Putamen (tissue), 1 donor: ENCODE measurements at places on chromosomes 5 and 9.

- DNase-seq: peak; percentile 49
Measured at GRCh38 chr5:56330806-56331205, 97.7 kb upstream of the ANKRD55 start.

DNA sequence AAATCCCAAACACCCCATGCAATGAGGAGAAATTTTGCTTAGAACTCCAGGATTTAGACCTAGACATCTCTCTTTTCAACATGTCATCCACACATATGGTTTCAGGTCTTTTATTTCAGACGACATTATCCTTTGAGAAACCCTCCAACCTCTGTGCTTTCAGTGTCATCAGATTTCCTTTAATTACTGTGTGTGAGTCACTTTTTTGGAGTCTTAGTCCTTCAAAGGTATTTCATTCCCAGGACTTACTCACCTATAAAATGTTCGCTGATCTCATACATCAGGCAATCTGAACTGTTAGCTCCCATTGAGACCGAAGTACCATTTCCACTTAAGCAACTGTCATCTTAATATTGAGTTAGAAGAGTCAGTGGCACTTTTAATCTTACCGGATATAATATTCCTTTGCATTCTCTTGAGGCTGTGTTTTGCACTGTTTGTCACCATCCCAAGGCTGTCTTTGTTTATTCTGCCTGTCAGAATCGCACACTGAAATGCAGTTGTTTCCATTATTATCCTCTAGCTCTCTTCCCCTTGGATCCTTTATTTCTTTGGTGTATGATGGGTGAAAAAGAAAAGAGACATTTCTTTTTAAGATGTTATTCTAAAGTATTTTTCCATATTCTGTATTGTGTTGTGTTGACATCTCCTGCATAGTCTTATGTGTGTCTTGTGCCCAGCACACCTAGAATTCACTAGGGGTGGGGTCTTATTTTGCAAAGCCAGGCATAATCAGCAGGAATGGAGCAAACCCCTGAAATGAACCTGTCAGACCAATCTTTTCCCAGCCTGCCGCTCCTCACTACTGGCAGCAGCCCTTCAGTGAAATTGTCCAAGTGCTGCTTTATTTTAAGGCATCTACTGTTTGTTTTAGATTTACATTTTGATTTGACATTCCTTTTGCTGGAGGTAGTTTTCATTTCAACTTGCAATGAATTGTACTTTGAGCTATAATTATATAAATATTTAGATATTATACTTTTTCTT is 155.4 kb downstream of the PAM start:
- DNase-seq: no peak

DNA sequence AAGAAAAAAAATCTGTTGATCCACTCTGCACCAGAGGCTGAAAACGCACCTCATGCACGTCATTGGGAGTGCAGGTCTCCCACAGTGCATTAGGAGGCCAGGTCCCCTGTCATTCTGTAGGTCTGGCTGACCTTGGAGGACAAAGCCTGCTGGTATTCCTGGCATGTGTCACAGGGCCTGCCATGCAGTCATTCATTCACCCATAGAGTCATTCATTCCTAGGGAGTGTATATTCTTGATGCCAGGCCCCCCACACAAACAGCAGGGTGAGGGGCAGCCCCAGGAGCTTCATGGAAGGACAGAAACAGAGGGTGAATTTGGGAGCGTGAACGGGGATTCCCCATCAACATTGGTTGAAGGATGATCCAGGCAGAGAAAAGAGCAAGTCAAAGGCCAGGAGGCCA is 2.2 kb downstream of the GBGT1 start:
- no peak for DNase-seq

GRCh38 chr9:27699621-27700020 is 126.3 kb upstream of the C9orf72 start:
- no peak for DNase-seq

GRCh38 chr9:20726144-20726543 is 42.1 kb downstream of the FOCAD start:
- peak; percentile 70 for DNase-seq

- no peak for DNase-seq
Measured at GRCh38 chr9:98415782-98416181, 160.3 kb upstream of the TBC1D2 start.

- DNase-seq: no peak
Measured at GRCh38 chr9:109037946-109038715, 24.8 kb upstream of the CTNNAL1 start.

- DNase-seq: no peak
Measured at GRCh38 chr5:28947865-28948264, 1909.5 kb upstream of the CDH9 start.
